ENCODE measurements at places on chromosomes 12 and 14.
A peak's percentile ranks its signal among the peaks of the same experiment; 100 is the strongest.

DNA sequence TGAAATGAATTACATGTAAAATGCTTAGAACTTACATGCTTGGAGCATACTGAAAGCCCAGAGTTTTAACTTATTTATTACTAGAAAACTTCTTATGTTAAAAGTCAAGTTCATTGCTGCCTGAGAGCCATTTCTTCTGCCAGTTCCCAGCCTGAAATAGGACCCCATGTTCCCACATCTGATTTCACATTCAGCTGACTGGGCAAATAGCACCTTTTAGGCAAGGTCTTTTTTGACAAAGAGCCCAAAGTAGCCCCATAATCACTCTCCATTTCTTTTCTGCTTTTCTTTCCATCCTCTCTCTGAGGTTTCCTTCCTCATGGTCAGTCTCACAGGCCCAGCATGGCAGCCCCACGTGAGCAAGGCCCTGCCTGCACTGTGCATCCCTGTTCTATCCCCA is 1.1 kb upstream of the ARPC3 start:
- no peak for DNase-seq

GRCh38 chr12:10618338-10618987 is 5.1 kb upstream of the MAGOHB start:
- DNase-seq: no peak

GRCh38 chr12:121062391-121063045 is 23.5 kb upstream of the OASL start:
- DNase-seq: no peak

GRCh38 chr12:52035190-52035589 is 16.1 kb upstream of the NR4A1 start:
- DNase-seq: no peak

DNA sequence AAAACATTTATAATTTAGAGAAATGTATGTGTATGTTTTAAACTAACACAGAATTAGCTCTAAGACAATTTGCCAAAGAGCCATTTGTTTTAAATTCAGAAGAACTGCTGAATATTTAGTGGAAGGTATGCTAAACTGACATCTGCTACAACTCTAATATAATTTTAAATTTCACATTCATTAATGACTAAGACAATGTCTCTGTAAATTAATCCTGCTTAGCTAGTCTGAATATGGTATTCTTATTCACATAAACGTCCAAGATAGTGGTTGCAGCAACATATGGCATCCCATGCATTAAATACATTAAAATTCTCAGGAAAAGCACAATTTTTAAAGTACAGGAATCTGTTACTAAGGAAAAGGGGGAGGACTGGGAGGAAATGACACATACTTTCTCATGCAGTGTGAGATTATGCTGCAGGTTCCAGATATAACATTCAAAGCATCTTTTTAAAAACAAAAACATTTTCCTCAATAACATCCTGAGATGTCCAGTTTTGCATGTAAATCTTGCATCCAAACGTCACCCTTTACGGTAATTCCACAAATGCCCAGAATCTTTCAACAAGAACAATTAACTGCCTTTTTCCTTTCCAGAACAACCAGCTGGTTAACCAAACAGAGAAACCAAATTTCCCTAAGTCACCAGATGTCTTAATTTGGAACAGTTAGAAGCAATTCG is 26.9 kb downstream of the WDR89 start:
- no peak for DNase-seq

DNA sequence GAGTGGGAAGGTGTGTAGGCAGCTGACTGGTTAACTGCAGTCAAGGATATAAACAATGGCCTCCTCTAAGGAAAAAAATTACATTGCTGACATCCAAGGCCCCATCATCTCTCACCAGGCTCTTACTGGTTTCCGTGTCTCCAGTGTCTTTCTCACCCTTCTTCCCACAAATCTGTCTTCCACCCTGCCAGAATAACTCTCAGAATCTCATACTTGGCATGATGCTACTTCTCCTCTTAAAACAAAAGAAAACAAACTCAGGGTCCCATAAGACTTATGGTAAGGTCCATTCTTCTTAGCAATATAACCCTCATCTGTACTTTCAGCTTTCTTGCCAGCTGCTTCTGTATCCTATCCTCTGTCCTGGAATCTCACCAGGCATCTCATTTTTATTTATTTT is 68.9 kb downstream of the SUSD6 start:
- no peak for DNase-seq

DNA sequence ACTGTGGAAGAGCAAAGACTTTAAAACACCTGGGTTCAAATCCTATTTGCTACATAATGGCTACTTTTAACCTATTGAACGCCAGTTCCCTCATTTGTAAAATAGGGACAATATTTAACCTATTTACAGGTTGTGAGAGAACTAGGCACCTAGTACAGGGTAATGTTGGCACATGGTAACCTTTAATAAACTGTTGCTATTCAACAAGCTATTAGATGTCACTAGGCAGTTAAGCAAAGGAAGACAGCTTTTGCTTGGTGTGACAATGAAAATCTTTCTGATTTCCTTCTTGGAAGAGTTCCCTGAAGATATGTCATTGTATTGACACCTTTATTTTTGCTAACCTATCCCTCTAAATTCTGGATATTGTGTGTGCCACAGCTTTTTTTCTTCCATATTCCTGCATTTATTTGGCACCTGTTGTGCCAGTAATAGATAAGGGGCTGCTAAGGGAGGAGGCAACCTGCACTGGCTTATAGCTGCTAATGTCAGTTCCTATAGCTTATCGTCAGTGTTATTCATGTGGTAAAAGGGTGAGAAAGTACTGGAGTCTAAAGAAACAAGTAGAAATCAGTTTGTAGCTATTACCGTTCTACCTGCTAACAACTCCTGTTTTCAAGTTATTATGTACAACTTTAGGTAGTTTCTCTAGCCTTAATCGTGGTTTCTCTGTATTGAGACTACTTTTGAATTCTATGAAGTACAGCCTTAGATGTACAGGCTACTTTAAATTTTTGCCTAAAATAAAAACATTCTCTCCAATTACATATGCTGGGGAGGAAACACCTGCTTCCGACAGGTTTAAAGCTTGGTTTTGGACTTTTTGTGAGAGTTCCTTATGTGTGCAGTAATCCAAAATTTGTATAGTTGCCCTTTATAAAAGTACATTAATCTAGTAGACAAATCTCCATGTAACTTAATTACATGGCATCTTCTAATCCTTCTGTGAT is 24.3 kb downstream of the HIF1A start:
- DNase-seq: no peak

- DNase-seq: no peak
Measured at GRCh38 chr12:27807063-27807703, 27.1 kb upstream of the MANSC4 start.

DNA sequence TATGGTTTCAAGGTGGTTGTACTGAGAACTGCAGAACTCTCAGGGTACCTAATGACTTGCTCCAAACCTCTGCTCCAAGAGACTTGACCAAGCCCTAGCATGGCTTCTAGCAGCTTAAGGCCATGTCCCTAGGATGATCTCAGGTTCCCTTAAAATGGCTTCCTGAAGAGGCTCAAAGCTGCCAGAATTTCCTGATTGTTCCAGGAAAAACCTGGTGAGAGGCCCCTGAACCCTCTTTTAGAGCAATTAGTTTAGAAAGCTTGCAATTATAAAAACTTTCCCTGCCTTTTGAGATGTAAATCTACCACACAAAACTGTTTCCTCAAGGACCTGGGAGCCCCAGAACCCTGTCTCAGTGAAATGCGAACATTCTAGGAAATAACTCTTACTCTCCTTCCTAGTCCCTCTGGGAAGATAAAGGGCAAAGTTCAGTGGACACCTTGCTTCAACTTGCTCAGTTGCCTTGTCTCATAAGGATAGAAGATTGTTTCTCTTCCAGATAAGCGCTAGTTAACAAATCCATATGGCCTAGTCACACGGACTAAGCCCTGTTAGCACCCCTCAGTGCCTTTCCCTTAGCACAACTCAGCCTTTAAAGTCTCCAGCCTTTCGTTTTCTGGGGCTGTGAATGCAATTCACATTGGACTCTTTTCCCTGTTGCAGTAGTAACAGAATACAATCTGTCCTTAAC is 2.5 kb downstream of the CMAS start:
- DNase-seq: no peak

GRCh38 chr14:31834616-31835015 is 242.5 kb upstream of the ARHGAP5 start:
- DNase-seq: peak; percentile 38

DNA sequence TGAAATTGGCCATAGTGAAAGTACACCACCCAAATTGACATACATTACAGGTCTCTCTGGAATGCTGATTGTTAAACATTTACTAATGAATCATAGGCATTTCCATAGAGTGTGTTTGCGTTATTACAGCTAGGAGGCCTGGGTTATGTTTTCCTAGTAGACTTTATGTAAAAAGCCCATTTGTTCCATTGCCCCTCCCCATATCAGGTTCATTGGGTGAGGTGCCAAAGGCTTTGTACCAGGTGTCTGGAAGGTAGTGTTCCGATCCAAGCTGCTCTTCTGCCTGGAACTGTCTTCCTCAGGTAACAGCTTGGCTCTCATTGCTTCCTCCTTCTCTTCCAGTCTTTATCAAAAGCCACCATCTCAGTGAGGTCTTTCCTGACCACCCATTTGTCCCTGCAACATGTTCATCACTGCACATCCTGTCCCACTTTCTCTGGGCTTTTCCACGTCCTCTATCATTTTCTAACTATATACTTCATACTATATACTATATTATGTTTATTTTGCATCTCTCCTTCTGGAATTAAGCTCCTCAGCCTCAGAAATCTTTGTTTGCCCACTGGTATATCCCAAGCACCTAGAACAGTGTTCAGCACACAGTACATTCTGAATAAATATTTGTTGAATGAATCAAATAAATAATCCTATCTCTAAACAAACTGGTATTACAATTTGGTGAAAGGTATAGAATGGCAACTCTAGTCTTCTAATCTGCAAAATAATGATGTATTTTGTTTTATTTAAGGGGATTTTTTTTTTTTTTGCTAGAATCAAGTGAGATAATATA is 252.3 kb downstream of the KTN1 start:
- DNase-seq: no peak

DNA sequence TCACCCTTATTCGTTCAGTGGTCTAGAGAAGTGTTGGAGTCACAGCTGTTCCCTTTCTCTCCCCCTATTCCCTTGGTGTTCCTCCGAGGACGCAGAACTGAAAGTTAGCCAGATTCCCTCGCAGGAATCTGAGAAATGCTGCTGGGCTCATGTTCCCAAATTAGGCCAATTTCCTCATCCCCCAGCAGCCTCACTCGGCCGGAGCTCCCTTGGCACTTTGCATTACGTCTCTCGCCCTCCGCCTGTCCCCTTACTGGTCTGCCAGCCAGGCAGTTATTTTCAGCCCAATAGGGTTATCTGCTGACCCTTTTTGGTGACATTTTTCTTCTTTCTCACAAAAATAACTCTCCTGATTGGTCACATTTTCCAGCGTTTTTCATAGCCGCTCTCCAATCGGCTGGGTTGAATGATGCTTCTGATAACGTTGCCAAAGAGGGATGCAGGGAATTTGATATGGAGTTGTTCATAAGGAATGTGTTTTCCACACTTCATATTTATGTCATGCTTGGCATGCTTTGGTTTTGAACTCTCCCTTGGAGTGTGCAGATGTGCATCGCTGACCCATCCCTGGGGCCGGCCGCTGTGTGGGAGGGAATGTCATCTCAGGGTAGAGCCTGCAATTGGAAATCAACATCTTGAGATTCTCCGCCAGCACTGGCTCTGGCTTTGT is 9.9 kb downstream of the IFT43 start:
- no peak for DNase-seq

- peak; percentile 8 for DNase-seq
Measured at GRCh38 chr12:13851828-13852227, 129.6 kb downstream of the GRIN2B start.

GRCh38 chr12:124713436-124714082 is 146.1 kb upstream of the NCOR2 start:
- no peak for DNase-seq

DNA sequence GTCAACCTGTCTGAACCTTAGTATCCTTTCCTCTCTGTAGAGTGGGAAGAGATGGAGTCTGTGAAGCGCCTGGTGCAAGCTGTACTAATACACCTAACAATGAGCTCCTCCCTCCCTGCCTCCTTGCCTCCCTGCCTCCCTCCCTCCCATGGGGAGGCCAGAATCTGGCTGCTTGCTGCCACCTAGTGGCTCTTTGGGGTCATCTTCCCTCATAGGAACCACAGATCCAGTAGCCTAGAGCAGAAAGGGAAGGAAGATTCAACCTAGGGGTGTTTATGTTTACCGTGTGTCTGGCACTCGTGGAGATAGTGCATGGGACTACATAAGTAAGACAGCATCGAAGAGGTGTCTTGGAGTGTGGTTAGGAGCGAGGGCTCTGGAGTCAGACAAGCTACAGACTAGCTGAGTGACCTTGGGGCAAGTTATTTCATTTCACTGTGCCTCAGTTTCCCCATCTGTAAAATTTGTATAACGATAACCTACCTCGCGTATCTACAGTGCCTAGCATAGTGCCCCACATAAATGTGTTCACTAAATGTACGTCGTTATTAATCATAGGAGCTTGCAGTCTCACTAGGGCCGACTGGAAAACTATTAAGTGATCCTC is 35.5 kb upstream of the TSPAN9 start:
- peak; percentile 78 for DNase-seq

DNA sequence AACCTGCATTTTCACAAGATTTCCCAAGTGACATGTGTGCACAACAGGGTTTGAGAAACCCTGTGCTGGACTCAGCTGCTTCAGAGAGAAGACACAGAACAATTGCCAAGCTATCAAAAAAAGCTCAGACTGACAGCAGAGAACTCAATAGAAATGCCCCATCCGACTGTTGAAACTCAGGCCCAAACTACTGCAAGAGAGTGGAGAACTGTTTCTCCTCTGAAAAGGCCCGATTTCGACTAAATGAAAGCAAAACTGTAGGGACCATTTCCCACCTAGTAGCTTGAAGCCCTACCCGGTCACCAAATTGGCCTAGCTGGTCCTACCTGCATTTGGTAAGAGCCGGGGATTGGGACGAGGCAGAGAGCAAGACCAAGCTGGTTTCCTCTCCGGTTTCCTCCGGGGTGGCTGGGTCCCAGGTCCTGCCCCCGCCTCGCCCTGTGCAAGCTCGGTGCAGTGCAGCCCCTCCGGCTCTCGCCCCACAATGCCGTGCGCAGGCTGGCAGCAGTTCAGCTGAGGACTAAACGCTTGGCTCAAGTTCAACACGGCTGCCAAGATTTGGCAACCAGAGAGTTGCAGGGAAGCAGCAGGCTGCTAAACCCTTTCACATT is 1180.6 kb downstream of the VRK1 start:
- peak; percentile 94 for DNase-seq
